Gastroesophageal sphincter (tissue), 4 donors: ENCODE measurements at places on chromosomes 7 and 10. TPM values are rescaled to one million over a fixed set of nuclear protein-coding genes. Genes with fewer than 3 reads are reported as not detected.

GRCh38 chr10:78718032-78718572, 350.7 kb upstream of the ZMIZ1 start:
- ATAC-seq, result no peak

DNA sequence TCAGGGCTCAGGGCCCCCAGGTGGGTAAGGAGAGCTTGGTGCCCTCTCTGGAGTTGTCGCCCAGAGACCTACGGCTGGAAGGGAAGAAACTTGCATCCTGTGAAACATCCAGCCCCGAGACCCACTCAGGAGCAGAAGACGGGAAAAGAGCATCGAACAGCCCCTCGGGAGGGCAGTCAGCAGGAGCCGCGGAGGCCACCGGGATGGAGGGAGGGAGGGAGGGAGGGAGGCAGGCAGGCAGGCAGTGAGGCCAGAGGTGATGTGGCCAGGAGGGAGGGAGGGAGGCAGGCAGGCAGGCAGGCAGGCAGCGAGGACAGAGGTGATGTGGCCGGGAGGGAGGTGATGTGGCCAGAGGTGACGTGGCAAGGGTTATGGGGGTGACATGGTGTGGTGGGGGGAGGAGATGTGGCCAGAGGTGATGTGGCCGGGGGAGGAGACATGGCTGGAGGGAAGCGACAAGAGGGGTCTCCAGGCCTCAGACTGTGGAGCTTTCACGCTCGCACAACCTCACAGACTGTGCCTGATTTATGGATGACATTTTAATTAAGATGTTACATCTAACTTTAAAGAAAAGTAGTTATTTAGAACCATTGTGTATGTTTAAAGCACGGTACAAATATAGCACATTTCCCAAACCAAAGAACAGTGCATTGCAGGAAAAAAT, 141.1 kb downstream of the DIP2C start:
- no peak for ATAC-seq

WDFY4 gene
- total RNA-seq, result 1.8 TPM

GIGYF1 gene
- 34.2 TPM for total RNA-seq

MRC1 gene
- total RNA-seq, result 88.6 TPM
